ENCODE measurements at places on chromosomes 6 and 20.

DNA sequence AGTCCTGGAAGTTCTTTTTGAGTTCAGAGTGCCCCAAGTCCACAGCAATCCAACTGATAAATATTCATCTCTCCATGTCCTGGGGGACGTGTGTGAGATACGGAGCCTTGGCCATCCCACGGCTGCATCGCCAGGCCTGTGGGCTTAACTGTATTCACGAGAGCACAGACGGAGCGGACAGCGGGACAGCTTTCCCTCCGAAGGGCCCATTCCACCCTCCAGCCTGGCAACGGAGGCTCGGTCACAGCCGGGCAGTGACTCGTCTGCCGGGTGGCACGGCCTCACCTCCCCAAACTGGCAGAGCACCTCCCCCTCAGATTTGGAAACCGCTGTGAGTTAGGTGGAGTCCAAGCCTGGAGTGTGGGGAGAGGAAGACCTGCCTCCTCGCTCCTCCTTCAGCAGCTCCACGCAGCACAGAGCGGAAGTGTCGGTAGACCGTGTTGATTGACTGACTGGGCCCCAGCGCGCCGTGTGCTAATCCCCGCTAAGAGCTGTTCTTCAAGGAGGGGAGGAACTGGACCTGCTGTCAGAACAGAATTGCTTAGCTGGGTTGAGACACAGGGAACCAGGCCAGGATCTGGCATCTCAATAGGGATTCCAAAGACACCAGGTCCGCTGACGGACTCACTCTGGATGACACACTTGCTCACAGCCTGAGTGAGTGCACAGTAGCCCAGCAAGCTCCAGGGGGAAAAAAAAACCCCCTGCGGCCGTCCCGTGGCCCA is 10.9 kb downstream of the FOXF2 start:
- no peak for DNase-seq

GRCh38 chr20:25685276-25686080 is 11.2 kb downstream of the ZNF337 start:
- no peak for DNase-seq

GRCh38 chr20:46190478-46191167 is 72.5 kb downstream of the CD40 start:
- no peak for DNase-seq

DNA sequence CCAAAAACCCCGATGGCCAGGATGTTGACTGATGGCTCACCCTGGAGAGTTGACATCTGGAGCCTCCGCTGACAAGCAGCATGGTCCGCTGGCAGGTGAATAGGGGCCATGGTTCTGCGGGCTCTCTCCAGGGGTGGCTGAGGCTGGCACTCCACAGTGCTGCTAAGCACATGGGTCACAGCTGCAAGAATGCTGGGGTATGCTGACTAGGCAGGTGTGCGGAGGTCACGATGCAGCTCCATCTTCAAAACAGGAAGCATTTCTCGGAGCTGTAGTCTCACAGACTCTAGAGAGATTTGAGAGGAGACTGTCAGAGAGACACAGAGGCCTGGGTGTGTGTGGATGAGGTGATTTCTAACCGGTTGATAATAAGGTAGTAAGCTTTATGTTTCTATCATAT is 341.6 kb downstream of the NRN1 start:
- peak; percentile 5 for DNase-seq

- no peak for DNase-seq
Observed at GRCh38 chr6:125512621-125513020, 210.9 kb upstream of the HDDC2 start.

- no peak for DNase-seq
Observed at GRCh38 chr20:4688305-4688704, 33.4 kb upstream of the PRND start.

DNA sequence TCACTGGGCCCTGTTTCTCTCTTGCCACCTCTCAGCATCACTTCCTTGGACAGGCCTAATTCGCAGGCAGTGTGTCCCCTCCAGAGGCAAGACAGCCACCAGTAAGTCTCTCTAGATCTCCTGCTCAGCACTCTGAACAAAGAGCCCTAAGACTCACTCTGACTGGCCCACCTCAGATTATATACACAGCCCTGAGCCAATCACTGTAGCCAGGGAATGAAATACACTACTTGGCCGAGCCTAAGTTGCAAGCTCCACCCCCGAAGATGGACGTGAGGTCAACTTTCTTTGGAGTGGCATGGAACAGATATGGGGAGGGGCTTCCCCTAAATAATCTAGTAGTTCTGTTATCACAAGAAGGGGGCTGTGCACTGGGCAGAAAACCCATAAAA is 4.1 kb downstream of the BPI start:
- DNase-seq, result no peak

- peak; percentile 65 for DNase-seq
Observed at GRCh38 chr6:111796310-111796918, 76.8 kb downstream of the FYN start.

GRCh38 chr6:13261464-13261994 is 66.8 kb downstream of the TBC1D7 start:
- DNase-seq, result no peak

DNA sequence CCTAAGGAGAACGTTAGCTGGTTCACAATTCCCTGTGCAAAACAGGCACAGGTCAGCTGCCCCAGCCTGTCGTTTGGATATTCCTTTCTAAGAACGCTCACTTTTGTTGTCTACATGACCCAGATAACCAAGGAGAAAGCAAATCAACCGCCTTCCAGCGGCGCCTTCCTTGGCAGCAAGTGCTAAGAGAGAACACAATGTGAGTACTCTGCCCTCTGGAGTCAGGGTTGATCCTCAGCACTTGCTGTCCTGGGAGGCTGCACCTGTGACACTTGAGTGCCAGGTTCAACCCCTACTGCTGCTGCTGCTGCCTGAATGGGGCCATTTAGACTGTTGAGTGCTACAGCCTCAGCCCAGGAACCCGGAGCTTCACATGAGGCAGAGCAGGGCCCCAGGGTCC is 36.8 kb downstream of the OVOL2 start:
- DNase-seq, result no peak

DNA sequence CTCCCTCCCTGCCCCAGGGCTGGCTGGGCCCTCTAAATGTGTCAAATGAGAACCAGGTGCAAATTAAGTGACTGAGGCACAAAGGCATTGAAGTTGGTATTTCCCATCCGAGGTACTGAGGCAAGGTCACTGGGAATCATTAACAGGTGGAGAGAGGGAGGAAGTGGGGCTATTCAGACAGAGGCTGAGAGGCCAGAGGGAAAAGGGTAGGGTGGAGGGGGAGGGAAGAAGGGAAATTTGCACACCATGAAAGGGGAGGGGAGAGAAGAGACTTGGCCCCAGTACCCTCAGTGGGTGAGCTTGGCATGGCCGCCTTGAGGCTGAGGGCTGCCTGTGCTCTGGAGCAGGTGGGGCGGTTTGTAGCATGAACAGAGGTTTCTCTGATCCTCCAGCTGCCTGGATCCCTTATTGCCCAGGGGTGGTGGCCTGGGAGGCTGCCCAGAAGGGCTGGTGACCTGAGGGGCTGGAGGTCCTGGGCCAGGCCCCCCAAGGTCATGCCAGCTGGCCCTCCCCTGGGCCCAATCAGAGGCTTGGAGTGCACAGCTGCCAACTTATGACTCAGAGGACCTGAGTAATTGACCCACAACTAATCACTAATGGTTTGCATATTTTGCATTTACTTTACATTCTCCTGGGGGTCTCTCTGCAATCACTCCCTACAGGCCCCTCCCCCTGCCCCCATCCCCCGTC is 40.3 kb upstream of the ZFAND3 start:
- no peak for DNase-seq

DNA sequence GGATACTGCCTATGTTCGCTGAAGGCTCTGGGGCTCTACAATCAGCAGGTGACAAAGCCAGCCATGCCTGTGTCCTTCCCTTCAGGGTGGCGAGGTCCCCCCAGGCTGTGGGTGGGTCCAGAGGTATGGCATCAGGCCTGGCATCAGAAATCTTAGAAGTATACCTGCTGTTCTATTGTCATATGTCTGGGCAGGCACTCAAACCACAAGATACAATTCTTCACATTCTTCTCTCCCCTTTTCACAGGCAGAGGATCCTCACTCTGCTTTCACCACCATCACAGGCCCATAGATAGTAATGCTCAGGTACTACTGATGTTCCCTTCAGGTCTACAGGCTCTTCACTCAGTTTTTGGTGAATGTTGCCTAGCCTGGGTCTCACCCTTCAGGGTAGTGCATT is 1180.0 kb upstream of the CITED2 start:
- no peak for DNase-seq

- no peak for DNase-seq
Observed at GRCh38 chr6:128144320-128144719, 243.5 kb upstream of the THEMIS start.
